ENCODE measurements at places on chromosomes 1 and 21. TPM values are rescaled to one million over a fixed set of nuclear protein-coding genes. Genes with fewer than 3 reads are reported as not detected.

Gene TFF2
- total RNA-seq = 1.7 TPM

GRCh38 chr21:38875694-38876492, 70.2 kb downstream of the ETS2 start:
- no peak for DNase-seq

GRCh38 chr1:100404821-100405220, 52.5 kb downstream of the CDC14A start:
- no peak for DNase-seq

GRCh38 chr1:47658161-47658920, 220.5 kb downstream of the FOXD2 start:
- DNase-seq = no peak

DNA sequence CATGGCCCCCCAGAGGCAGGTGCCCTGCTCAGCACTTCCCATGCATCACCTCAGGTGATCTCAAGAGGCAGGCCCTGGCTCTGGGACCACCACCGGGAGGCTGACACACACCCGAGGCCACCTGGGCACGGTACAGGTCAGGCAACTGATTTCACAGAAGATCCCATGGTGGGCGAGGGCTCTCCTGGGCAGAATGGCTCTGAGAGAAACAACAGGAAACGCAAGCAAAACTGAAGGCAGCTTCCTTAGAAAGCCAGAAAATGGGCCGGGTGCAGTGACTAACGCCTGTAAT, 11.4 kb upstream of the SKI start:
- no peak for DNase-seq

Gene CACHD1
- 2.2 TPM for total RNA-seq

All from esophagus squamous epithelium (tissue), 5 donors.